Left colon (tissue), 2 donors: ENCODE measurements at places on chromosomes 13 and 19.

DNA sequence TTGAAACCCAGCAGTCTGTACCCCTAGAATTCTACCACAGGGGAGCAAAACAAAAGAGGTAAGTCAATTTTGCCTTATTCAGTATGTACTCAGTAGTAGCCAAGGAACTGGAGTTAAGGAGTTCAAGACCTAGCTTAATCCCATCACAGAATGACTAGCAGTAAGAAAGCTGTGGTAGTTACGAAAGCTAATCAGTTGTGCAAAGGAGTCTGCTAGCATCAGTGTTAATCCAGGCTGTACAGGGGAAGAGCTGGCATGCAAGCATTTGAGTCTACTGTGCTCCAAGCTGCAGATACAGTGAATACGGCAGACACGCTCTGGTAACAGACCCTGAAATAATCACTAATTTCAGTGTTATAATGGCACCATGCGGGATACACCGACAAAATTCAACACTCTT, 4.7 kb downstream of the DNMT1 start:
- no peak for DNase-seq

DNA sequence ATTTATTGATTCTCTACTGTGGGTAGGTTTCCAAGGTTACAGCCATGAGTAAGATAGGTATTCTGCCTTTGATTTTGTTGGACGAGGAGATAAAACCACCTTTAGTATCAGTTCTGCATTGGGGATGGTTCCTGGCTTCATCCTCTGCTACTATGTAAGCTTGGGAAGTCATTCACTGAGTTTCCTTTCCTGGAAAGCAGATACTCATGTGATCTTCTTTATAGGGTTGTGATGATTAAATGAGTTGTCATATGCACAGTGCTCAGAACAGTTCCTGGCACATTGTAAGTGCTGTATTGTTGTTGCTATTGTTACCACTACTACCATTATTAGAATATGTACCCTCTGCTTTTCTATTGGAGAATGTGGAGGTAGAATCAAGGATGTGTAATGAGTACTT, 13.1 kb upstream of the WTIP start:
- DNase-seq = no peak

DNA sequence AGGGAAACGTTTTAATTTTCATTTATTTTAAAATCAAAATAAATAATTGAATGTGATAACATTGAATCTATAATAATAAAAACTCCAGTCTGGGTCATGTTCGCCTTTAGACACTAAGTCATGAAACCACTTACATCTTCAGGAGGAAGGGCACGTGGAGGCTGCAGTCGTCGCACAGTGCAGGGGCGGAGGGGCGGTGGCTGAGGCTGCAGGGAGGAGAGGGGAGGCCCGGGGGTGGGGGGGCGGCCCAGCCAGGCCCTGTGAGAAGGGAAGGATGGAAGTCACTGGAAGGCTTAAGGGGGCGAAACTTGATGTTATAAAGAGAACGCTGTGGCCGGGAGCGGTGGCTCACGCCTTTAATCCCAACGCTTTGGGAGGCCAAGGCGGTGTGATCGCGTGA, 14.9 kb upstream of the LATS2 start:
- DNase-seq = no peak

GRCh38 chr13:28685892-28686291, 27.0 kb downstream of the POMP start:
- no peak for DNase-seq

GRCh38 chr13:99250982-99251825, 7.0 kb downstream of the GPR18 start:
- no peak for DNase-seq

DNA sequence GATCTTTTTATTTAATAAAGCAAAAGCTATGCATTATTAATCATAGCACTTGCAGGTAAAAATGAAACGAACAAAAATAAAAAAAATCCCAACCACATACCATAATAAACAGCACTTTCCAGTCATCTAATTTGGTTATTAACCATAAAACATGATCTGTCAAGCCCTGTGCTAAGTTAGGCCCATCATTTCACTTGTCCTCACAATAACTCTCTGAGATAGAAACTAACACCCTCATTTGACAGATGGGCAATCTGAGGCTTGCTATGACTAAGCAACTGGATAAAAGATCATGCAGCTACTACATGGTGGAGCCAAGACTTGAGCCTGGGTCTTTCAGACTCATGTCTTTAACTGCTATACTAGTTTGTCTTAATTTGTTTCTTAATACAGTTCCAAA, 21.8 kb downstream of the PROSER1 start:
- no peak for DNase-seq
